ENCODE measurements at places on chromosomes 11 and 22.

GRCh38 chr11:113057038-113057437 is 95.8 kb downstream of the NCAM1 start:
- DNase-seq = no peak

- no peak for DNase-seq
These were observed 31.9 kb upstream of the APOL5 start for GRCh38 chr22:35685731-35686130.

GRCh38 chr11:45677770-45678512 is 12.5 kb upstream of the CHST1 start:
- no peak for DNase-seq

GRCh38 chr11:92511522-92512203 is 287.0 kb downstream of the FAT3 start:
- no peak for DNase-seq

DNA sequence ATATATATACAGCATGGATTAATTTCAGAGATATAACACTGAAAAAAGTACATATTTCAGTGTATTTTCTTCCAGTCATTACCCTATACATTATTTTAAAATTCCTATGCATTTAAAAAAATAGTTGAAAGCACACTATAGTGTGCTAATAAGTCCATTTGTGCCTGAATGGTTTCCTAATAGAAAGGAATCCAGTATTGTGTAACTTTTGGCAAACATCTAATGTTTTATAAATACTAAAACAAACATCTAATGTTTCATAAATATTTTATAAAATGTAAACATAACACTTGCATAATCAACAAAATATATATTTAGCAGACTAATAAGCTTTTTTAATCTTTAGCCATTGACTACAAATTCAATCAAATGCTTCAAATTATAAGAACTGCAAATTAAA is 126.6 kb upstream of the FIBIN start:
- no peak for DNase-seq

DNA sequence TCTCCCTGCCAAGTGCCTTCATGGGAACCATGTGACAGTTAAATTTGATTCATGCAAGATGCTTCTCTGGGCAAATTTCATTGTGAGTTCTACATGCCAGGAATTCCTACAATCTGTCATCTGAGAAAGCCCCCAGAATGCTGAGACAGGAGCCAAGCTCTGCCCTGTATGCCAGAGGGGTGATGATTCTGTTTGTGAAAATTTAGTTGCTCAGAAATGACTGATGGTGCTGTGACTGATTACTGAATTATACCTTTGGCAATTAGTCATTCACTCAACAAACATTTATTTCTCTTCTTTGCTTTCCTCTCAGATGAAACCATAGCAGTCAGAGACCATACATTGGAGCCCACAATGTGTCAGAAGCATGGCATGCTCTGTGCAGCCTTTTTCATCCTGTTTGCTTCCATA is 69.0 kb upstream of the ZBED5 start:
- no peak for DNase-seq

DNA sequence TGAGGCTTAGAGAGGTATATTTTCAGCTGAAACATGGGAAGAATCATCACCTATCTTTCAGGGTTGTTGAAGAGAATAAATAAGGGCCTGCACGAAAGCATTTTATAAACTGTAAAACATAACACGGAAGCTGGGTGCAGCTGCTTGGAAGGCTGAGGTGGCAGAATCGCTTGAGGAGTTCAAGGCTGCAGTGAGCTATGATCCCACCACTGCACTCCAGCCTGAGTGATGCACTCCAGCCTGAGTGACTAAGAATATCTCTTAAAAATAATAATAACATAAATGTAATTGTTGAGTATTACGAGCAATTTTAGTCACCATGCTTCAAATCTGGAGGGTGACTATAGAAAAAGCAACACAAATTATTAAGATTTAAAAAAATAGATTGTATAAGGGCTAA is 16.3 kb downstream of the RBFOX2 start:
- no peak for DNase-seq

DNA sequence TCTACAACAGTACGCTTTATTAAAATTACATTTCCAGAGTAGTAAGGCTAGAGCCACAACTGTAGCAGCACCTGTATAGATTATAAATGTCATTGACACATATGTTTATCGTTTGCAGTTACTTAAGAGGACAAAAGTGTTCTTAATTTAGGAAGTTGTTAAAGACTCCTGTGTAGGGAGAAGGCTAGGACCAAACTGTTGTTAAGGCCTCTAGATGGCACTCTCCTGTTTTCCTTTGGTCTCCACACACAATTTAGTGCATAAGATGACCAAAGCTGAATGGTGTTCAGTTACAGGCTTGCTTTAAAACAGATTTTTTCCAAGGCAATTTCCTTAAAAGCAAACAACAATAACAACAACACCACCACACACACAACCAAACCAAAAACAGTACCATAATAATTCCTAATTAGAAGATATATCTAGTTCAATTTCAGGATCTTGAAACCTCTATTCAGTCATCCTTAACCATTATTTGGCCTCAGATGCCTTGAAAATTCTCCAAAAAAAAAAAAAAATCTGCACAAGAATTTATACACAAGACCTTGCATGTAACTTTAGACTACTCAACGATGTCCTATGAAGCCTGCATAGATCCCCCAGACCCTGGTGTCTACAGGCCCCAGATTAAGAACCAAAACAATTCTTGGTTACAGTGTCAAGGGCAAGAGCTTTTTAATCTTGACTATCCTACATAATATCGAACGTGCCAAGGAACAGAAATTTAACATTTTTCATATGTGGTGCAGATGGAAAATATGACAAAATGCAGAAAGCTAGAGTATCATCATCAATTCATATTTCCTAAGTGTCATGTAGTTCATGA is 42.6 kb upstream of the APOA1 start:
- DNase-seq = no peak

- peak; percentile 32 for DNase-seq
These were observed 25.6 kb upstream of the SUSD2 start for GRCh38 chr22:24155627-24156140.
